ENCODE measurements at places on chromosomes 13 and 19.
A peak's percentile ranks its signal among the peaks of the same experiment; 100 is the strongest.

- DNase-seq = no peak
These were observed 25.1 kb upstream of the MEIS3 start for GRCh38 chr19:47444388-47444821.

DNA sequence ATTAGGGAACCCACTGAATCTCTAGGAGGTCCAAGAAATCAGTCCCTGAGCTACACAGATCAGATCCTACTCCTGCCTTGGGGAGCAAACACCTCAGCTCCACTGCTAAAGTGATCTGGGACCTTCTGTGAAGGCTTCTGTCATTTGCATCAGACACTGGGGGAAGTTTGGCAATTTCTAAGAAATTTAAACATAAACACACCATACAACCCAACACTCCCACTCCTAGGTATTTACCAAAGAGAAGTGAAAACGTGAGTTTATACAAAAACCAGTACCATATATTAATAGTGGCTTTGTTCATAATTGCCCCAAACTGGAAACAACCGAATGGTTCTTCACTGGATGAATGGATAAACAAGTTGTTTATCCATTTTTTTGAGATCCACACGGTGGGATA, 7.3 kb upstream of the TYROBP start:
- no peak for DNase-seq

DNA sequence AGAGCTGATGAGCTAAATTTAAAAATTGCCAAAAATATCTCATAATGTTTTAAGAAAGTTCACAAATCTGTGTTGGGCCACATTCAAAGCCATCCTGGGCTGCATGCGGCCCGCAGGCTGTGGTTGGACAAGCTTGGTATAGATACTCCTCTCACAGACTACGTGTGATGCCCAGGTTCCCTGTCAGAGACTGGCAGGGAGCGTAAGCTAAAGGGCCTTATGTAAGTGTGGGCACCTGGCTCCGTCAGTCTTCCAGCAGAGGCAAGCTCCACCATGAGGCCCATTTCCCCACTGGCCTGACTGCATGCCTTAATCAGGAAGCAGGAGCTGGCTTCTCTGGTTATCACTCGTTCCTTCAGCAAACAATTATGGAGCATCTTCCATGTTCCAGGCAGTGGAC, 200.2 kb downstream of the FOXO1 start:
- no peak for DNase-seq

GRCh38 chr13:27592865-27593264, 27.5 kb downstream of the LNX2 start:
- DNase-seq = no peak

DNA sequence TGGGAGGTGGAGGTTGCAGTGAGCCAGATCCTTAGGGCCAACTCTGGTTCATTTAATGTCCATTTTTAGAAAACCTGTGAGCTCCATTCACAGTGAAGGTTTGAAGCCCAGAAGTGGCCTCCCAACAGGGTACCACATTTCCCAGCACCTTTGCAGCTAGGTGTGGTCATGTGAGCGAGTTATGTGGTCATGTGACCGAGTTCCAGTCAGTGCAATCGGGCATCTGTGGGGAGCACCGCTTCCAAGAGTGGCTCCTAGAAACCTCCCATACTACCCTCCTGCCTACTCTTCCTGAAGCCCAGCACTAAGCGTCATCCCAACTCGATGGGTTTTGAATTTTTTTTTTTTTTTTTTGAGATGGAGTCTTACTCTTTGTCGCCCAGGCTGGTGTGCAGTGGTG, 663 bp upstream of the PLA2G4C start:
- no peak for DNase-seq

GRCh38 chr13:97256343-97256783, 34.2 kb downstream of the MBNL2 start:
- DNase-seq = no peak

- no peak for DNase-seq
These were observed 5.5 kb downstream of the SLC15A1 start for GRCh38 chr13:98746968-98747367.

DNA sequence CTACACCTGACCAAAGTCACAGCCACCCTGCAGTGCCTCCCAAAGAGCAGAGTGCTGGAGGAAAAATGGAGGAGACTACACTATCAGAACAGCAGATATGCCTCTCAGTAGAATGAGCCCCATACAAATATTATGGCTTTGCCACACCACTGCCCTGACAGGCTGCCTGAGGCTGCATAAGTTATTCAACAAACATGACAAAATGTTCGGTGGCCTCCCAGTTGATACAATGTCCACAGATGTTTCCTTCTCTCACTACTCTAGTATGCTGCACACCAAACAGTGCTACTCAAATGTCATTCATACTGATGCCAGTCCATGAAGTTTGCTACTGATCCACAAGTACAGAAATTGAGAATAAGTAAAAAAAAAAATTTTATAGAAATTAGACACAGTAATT, 41.0 kb downstream of the N4BP2L2 start:
- DNase-seq = no peak

- no peak for DNase-seq
These were observed 14.7 kb downstream of the NAPA start for GRCh38 chr19:47499863-47500830.

DNA sequence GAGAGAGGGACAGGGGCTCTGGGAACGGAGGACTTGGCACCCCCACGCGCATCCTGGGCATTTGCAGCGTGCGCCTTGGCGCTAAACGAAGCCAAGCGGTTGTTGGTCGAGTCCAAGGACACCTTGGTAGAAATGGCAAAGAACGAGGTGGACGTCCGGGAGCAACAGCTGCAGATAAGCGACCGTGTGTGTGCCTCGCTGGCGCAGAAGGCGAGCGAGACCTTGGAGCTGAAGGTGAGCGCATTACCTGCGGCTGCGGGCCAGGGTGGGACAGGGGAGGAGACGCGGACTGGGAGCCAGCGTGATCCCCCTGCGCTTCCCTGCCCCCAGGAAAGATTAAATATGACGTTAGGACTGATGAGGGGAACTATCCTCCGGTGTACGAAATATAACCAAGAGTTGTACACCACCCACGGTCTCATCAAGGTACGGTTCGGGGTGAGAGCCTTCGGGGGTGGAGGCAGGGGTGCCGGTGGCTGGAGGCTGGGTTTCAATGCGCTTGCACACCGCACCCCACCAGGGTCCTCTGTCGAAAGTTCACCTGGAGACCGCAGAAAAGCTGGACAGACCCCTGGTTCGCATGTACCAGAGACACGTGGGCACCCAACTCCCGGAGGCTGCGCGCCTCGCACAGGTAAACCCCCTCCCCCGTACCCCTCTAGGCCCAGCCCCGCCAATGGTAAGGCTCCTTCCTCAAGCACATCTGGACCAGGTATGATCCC, 27.8 kb upstream of the CASP14 start:
- DNase-seq = no peak

- no peak for DNase-seq
These were observed 82.9 kb downstream of the ZNF737 start for GRCh38 chr19:20482721-20483120.

DNA sequence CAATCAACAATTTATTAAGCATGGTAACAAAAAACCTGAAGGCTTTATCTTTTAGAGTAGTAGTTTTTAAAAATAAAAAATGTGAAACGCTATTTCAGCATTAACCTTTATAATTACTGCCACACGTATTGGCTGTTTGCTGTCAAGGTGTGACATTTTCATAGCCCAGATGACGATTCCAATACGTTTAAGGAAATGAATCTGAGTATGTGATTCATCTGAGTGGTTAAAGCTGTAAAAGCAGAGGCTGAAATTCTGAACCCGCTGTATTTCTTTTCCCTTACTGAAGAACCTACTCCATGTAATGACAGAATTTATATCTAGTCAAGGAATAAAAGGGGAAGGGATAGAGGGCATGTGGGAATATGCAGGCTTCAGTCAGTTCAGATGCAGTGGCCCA, 166.0 kb downstream of the LMO7 start:
- no peak for DNase-seq

DNA sequence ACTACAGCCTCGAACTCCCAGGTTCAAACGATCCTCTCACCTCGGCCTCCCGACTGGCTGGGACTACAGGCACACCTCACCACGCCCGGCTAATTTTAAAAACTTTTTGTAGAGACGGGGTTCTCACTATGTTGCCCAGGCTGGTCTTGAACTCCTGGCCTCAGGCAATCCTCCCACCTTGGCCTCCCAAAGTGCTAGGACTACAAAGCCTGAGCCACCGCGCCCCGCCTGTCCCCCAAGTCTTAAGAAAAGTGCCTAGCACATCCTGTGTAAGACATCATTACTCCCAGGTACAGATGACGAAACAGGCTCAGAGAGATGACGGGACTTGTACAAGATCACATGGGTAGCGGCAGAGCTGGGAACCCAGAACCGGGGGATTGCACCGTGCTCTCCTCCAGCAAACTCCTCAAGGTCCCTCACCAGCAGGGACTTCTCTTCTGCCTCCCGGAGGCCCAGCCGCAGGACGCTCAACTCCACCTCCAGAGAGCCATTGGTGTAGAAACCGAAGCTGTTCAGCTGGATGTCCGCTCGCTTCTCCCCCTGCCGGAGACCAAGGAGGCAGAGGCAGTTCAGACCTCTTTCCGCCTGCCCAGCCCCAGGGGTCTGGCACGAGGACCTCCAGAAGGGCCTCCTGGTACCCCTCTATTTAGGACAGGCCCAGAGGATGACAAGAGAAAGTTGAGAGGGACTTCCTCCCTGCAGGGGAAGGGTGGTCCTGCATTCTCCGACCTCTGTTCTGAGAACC, 1.0 kb downstream of the GPR108 start:
- peak; percentile 58 for DNase-seq

DNA sequence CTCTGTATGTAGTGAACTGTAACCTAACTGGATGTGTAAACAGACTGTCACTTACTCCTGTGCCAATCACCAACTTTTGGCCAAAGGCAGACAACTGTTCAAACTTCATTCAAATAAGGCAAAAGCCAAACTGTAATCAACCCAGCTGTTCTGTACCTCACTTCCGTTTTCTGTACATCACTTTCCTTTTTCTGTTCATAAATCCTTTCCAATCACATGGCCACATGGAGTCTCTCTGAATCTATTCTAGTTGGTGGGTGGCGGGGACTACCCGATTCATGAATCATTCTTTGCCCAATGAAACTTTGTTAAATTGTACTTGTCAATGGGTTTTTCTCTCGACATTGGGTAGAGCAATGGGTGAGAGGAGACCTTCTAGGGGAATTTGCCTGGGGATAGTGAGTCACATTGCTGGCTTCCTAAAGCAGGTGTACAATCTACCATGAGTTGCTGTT, 178.3 kb upstream of the RFC3 start:
- DNase-seq = peak; percentile 41

GRCh38 chr13:23140492-23140891, 40.3 kb upstream of the SGCG start:
- DNase-seq = no peak

- no peak for DNase-seq
These were observed 19.8 kb downstream of the ZNF583 start for GRCh38 chr19:56423985-56424353.

GRCh38 chr13:40629678-40630384, 36.6 kb downstream of the FOXO1 start:
- no peak for DNase-seq

DNA sequence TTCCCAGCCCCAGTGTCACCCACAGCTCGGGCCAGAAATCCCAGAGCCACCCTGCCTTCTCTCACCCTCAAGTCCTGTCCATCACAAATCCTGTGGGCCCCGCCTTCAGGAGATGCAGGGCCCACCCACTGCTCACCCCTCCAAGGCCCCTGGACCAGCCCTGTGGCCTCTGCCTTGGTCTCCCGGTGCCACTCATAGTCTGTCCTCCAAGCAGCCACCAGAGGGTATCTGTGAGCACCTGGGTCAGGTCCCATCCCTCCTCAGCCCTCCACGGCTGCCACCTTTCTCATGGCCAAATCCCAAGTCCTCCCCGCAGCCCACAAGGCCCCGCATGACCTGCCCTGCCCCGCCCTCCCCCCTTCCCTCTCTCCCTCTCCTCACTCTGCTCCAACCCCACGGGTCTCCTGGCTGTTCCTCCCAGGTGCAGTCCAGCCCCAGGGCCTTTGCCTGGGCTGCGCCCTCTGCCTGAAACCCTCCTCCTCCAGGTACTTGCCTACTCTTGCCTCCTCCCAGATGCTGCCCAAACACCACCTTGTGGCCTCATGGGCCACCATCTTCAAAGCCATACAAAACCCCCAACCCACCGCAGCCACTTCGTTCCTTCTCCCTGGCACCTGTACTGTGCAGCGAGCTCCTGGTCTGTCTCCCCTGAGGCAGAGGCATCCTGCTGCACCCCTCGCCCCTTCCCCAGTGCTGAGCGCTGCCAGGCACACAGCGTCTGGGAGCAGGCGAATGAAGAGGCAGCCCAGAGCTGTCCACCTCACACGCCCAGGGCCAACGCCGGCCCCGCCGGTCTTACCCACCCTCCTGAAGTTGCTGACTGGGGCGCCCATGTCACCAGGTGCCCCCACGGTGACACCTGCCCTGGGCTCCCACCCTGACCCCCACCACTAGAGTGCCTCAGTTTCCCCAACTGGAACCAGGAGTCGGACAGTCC, 13.2 kb upstream of the UQCR11 start:
- DNase-seq = no peak

DNA sequence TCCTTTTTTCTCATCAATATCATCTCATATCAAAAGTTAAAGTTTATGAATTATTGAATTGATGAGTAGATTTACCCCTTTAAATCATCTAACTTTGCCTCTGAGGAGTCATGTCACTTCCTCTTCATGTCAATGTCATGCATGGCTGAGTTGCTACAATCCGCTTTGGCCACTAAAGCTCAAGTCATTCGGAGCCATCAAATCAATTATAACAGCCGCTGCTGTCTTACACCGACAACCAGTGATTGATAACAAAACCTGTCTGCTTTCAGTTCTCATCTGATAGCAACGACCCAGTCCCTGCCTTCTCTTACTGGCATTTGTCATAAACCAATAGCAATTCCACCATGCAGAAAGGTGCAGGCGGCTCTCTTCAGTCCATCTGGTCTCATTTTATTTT, 429.3 kb downstream of the DIAPH3 start:
- DNase-seq = no peak

DNA sequence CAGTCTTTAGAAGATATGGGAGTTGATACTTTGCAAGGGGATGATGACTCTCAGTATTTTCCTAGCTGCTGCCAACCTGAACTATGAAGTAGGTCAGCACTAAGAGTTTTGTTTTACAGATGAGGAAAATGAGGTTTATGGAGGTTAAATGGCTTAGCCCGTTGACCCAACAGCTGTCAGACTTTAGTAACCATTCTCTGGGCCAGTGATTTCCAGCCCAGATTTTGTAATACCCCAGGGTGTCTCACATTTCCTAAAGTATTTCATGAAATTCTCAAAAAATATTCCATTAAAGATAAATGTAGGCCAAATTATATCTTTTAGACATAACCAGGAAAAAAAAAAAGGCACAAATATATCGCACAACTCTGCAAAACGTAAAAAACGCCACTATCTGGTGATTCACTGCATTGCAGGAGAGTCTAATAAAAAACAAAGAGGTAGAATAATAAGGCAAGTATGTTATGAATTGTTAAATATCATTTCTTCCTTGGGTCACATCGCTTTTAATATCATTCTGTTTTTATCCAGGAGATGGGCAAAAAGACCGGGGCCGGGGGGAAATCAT, 112.5 kb downstream of the DACH1 start:
- no peak for DNase-seq

- no peak for DNase-seq
These were observed 7.9 kb upstream of the SIGLEC9 start for GRCh38 chr19:51116736-51117286.

Data from activated T-cell treated with anti-CD3 and anti-CD28 coated beads for 24 hours (primary cell).